ENCODE measurements at places on chromosomes 3 and 15.

DNA sequence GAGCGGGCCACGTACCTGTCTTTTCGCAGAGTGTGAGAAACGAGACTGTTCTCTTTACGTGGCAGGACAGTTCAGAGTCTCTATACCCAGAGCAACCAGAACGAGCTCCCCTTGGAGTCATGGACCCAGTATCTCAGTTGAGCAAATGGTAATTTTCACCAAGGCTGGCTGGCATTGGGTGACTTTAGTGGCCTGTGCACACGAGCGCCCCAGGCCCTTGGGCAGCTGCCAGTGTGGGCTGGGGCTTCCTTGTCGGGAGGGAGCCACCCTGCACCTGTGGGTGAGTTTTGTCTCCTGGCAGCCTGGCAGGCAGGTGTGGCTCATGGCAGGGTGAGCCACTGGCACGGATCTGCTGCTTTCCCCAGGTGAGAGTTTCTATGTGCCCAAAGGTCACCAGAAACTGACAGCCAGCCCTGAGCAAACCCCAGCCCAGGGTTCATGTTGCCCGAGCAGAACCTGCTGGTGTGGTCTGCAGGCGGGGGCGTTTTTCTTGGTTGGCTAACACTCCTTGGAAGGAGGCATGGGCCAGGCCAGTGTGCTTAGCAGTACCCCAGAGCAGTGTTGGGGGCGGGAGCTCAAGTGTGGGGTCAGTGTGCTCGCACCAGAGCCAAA is 135.0 kb downstream of the TJP1 start:
- DNase-seq = no peak

DNA sequence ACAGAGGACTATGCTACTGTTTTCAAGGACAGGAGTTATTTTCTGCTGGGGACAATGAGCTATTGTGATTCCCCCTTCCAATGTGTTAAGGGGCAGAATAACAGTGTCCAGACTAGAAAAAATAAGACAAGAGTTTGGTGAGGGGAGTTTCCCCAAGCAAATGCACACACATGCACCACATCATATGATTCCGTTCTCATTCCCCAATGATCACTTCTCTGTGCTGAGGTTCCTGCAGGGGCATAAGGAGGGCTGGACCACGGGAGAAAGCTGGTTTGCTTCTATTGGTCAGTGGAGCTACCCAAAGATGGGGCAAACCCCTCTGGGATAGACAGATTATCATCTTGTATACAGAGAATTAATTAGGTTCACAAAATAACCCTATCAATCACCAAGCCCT is 80.6 kb downstream of the RBPMS2 start:
- no peak for DNase-seq

DNA sequence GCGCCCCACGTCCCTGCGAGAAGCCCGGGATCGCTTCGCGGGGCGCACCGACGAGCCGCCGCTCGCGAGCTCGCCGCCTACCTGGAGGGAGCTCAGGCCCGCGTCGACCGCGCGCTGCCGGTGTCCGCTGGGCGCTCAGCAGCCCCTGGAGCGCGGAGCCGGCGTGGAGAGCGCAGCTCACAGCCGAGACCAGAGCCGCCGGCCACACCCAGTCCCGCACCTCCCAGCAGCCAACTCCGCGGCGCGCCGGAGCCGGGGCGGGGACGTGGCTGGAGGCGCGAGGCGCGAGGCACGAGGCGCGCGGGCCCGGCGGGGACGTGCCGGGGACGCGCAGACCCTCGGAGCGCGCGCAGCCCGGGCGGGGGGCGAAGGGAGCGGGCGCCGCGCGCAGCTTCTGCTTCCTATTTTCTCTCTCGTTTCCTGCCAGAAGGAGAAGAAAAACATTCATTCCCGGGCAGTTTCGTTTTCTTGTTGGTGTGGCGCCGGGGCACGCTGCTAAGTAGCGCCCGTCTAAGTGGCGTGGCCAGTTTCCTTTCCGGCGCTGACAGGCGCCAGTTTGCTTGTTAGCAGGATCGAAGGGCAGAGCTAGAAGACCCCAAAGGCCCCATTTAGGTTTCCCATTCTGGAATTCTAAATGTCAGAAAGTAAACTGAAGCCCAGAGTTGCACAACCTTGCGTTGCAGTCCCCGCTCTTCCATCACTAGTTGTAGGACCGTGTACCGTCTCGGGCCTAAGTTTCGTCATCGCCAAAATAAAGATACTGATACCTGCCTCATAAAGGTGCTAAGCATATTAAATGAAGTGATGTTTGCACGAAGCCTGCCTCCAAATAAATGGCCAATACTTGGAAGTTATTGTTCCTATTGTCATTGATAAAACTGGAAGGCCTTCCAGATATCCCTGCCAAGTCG is at the start of gene GNB4:
GNB4 (minus strand) TSS at position 206 of the 911 bp plus-strand sequence. CDS start 25,270 bp downstream, outside the sequence.
- peak; percentile 18 for DNase-seq

DNA sequence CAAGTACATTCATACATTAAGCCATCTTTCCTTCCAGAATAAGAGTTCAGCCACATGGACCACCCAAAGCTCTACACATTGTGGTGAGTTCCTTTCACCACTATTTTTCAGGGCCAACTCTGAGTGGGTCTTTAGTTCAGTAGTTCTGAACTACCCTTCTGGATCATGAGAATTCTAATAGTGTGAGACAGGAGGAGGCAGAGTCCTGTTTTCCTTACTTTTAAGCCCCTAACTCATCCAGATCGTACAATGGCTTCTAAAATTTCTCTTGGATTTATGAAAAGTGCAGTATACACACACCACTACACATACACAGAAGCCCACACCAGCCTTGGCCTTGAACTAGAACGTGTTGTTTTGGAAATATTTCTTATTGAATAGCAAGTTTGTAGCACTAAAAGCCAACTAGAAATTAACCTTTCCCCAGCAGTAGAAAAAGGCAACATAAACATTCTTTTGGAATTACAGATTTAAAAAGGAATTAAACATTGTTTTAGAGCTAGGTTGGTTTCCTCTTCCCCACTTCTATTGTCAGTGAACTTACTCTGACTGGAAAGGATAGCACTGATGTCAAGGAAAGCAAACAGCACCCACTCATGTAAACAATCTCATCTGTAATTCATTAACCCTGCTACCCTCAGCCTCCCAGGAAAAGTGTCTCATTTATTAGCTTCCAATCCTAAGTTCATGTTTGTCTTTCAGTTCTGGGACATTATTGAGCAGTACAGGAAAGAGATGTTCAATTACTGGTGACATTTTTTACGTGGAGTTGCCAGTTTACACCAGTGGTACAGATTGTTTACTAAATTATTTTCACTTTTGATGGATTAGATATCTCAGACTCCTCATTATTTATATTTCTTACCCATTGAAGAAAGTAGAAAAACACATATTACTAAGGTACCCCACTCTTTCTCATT is 95.7 kb upstream of the AGTR1 start:
- no peak for DNase-seq

GRCh38 chr15:69457304-69458280 is 5.0 kb downstream of the RPLP1 start:
- no peak for DNase-seq

DNA sequence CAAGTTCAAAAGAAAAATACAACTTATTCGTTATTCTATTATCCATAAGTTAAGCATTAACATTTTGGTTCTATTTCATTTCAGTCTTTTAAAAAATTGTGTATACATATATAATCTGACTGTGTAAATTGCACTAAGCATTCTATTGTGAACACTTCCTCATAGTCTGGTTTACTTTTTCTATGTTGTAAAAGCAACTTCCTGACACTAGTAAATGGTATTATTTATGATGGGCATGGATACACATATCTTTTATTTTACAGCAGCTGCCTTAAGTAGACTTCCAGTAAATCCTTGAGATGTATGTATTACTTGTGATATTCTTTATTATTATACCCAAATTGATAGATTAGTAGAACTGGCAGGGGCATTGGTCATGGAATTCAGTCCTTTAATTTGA is 58.2 kb downstream of the FNDC3B start:
- no peak for DNase-seq
